ENCODE measurements at places on chromosomes 3 and 15.
A peak's percentile ranks its signal among the peaks of the same experiment; 100 is the strongest.

GRCh38 chr3:123743121-123743520, 141.0 kb downstream of the MYLK start:
- DNase-seq: no peak

- no peak for DNase-seq
Observed at GRCh38 chr3:82093641-82094040, 332.2 kb upstream of the GBE1 start.

DNA sequence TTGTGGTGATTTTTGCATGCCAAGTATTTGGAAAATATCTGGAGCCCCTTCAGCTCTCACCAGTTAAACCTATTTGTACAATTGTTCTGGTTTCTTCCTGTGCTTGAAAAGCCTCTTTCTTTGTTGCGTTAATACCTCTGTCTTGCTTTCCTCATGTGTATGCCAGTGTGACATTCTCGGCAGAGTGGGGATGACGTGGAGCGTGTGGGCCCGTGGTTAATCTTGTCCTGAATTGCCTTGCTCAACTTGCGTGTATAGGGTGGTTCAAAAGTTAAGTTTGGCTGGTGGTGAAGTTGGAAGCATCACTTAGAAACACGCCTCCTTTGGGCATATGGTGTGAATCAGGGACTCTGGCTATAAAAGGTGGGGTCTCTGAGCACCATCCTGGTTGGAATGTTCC, 67.1 kb downstream of the IGF1R start:
- no peak for DNase-seq

- DNase-seq: no peak
Observed at GRCh38 chr15:72925661-72926060, 126.6 kb upstream of the NEO1 start.

DNA sequence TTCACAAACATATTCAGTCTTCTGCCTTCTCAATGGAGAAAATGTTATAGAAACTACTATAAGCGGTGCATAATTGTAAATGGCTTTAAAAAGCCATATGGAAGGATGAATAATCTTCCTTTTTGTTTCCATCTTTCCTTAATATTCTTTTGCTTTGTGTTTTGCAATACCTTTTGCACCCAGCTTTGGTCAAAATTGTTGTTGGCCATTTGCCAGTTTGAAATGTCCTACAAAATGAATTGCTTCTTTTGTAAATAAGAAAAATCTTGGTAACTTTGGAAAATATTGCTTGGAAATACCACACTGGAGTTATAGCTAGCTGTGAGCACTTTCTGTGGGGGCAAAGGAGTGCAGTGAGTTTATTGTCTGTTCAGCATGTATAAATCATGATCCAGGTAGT, 93.5 kb upstream of the NR2F2 start:
- no peak for DNase-seq

GRCh38 chr3:128217702-128218547, 64.6 kb downstream of the EEFSEC start:
- peak; percentile 74 for DNase-seq

GRCh38 chr15:74050127-74050526, 32.2 kb downstream of the GOLGA6A start:
- DNase-seq: no peak

DNA sequence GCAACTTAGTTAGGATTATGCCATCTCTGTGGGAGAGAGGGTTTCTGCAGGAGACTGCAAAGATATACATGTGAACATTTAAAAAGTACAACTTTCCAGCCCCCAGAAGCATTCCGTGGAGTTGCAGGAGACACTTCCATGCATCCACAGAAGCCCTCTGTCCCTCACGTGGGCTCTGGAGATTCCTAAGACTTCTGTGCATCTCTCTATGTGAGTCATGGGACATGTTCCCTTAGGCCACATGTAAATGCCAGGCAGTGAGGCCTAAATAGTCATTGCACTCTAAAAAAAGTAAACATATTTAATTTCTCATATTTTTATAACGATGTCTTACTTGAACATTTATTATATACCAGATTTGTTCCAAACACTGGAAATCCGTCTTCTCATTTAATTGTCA, 126.5 kb upstream of the ROPN1 start:
- no peak for DNase-seq

GRCh38 chr15:27459836-27460235, 488.9 kb downstream of the GABRG3 start:
- DNase-seq: no peak

GRCh38 chr15:62691008-62691407, 351.5 kb upstream of the TPM1 start:
- no peak for DNase-seq

DNA sequence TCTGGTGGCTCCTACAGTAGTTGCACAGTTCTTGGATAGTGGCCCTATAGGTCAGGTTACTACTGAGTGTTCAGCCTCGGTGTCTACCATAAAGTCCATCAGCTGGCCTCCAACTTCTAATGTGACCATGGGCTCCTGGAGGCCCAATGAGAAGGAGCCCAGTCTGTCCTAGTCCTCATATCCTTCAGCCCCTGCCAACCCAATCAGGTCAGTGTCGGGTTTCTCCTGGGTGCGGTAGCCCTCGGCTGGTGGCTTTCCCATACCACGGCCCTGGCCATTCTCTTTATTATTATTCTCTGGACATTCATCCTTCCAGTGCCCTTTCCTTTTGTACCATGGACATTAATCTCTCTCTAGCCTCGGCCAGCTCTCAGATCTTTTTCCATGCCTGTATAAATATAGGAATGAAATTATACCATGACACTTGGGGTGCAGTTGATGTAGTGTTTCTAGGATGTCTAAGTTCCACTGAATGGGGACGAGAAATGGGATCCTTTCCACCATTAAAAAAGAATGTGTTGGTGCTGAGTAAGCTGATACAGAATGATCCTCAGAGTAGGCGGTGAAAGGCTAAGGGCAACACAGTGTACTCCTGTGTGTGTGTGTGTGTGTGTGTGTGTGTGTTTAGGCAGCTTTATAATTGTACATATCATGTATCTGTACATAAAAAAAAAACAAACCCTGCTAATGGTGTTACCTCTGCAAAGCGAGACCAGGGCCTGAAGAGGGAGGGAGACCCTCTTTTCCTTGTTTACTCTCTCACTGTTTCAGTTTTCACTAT, 19.3 kb upstream of the NOX5 start:
- DNase-seq: no peak

DNA sequence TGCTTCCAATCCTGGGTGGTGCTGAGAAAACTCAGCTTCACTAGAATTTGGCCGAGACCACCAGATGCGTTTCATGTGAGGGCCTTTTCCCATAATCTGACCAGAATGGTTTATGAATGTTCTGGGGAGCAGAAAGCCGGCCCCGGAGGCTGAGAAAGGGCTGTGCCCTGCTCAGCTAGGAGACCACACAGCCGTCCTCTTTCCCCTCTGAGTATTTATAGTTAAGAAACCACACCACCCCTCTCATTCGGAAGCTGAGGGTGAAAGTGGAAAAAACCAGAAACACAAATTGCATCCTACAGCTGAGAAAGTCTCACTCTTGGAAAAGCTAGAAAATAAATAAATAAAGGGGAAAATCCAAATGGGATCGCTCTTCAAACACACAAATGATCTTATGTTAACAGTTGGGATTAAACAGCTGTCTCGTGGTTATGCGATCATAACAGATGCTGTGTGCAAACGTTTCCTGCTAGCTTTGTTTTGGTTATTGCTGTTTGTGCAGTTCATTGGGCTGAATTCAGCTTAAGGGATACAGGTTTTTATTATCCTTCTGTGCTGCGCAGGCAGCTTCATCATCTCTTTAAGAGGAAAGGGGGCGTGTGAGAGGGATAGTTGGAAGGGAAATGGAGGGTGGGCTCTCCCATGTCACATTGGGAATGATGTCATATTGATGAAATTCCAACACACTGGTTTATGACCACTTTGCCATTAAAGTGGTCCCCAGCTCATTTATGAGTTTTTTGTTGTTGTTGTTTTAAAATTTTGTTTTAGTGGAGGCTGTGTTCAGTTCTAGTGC, 1026.2 kb upstream of the NR2F2 start:
- DNase-seq: no peak

GRCh38 chr3:50378757-50379156, 19.4 kb upstream of the TMEM115 start:
- DNase-seq: no peak

- DNase-seq: no peak
Observed at GRCh38 chr3:134093956-134094355, 64.2 kb upstream of the SLCO2A1 start.

GRCh38 chr15:26178640-26179220, 315.6 kb upstream of the ATP10A start:
- no peak for DNase-seq

DNA sequence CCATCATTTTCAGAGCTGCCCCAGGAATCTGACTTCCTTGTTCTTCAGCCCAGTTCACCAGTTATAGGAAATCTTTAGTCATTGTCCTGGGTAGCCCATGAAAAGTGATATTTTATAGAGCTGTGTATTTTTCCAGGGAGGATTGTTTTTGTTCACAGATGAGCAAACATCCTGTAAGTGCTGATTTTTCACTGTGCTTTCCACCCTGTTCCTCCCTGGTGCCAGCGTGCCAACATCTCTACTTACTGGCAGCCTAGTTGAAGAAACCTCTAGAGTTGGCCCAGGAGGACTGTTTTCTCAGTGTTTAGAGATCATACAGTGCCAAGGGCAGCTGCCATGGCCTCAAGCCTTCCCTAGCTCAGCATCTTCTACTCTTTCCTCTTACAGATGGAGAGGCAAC, 41.3 kb downstream of the ST6GAL1 start:
- no peak for DNase-seq

- no peak for DNase-seq
Observed at GRCh38 chr3:26102376-26102775, 312.5 kb downstream of the OXSM start.

GRCh38 chr15:73851689-73852088, 21.7 kb upstream of the TBC1D21 start:
- DNase-seq: peak; percentile 78

DNA sequence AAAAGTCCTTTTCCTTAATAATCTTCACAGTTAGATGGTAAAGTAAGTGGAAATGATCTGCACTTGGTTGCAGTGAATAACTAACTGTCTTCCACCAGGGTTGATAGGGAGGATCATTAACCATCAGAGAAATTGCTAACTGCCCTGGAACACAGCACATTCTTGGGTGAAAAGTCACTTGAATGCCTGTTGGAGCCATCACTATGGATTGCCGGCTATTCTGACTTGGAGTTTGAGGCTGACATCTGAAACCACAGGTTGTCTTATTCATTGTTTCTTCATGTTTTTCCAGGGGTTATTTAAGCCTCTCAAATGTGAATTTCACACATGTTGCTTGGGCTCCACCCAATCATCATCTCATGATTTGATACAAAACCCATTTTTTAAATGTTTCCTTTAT, 901.4 kb downstream of the MCTP2 start:
- DNase-seq: no peak

GRCh38 chr3:144585408-144585807, 613.8 kb downstream of the DIPK2A start:
- DNase-seq: peak; percentile 7

DNA sequence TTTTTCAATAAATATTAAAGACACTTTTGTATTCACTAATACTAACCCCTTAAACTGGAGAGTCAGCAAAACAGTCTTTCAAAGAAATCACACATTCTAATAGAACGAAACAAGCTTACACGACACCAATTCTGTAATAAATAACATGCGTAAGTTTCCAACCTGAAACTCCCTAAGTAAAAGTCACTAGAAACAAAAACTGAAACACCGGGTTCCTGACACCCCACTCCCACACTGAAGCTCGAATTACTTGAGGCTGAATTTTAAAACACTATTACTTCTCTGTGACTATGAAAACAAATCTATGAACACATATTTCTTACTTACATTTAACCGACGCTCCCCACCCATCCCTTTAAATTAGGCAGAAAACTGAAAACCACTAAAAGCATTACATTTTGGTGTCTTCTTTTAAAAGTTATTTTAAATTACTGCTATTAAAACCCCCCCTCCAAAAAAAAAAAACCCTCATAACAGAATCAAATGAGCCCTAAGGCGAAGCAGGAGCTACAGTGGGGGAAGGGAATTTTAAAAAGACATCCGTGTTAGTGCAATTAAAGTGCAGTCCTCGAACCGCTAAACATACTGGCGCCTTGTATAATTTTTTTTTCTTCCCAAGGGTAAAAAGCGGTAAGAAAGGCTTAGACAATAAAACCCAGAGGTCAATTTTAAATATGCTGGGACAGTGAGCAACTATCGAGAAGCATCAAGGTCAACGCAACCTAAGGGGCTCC, 878 bp downstream of the SPPL2A start:
- peak; percentile 83 for DNase-seq

GRCh38 chr15:69159805-69160140, 662 bp upstream of the GLCE start:
- no peak for DNase-seq

DNA sequence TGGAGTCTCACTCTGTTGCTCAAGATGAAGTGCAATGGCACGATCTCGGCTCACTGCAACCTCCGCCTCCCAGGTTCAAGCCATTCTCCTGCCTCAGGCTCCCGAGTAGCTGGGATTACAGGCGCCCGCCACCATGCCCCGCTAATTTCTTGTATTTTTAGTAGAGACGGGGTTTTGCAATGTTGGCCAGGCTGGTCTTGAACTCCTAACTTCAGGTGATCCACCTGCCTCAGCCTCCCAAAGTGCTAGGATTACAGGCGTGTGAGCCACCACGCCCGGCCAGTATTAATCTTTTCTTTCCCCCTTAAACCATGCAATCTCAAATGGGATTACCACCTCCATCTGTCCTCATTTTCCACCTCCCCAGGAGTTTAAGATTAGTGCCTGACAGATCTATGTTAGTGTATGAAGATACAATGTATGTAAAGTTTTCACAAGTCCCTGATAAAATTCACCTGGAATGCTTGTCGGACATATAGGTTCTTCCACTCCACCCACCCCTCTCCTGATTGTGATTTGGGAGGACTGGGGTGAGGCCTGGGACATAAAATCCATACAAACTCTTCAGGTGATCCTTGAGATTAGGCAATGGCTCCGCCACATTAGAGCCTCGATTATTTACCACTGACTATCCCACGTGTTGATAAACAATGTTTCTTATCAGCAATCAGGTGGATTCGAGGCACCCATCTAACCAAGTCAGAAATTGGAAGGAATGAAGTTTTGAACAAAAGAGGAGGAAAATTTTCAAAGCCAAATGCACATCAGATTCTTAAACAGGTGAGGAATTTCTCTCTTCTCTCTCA, 1.2 kb downstream of the PARL start:
- DNase-seq: no peak

DNA sequence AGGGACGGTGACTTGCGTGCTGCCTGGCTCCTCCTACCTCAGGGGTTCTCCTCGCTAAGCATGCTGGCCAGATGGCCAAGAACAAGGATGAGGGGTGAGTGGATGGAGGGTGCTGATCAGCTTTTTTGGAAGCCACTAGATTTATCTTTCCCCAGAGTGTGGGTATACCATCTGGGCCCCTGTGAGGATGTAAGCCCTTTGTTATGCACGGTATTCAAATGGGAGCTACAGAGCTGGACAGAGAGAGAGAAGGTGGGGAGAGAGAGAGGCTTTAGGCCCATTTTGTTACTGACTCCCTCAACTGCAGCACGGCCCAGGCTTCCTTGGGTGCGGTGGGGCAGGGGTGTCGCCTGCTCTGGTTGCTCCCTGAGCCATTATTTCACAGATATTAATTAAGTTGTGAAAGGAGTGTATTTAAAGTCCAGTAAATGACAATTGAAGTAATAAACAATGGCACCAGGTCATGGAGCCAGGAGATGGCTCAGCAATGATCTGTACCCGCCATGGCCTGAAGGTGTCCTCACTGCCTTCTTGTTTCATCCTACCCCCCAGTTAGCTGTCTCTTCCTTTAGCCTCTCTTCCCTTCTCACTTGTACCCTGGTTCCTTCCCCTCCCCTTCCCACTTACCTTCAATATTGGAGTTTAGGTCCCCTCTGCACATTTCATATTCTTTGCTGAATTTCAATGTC, 158.0 kb downstream of the CLSTN2 start:
- DNase-seq: no peak

- no peak for DNase-seq
Observed at GRCh38 chr3:30082652-30083051, 523.7 kb upstream of the TGFBR2 start.
